ENCODE measurements at places on chromosomes 13 and 19.

- no peak for DNase-seq
Measured at GRCh38 chr13:25111585-25111956, 15.6 kb downstream of the PABPC3 start.

DNA sequence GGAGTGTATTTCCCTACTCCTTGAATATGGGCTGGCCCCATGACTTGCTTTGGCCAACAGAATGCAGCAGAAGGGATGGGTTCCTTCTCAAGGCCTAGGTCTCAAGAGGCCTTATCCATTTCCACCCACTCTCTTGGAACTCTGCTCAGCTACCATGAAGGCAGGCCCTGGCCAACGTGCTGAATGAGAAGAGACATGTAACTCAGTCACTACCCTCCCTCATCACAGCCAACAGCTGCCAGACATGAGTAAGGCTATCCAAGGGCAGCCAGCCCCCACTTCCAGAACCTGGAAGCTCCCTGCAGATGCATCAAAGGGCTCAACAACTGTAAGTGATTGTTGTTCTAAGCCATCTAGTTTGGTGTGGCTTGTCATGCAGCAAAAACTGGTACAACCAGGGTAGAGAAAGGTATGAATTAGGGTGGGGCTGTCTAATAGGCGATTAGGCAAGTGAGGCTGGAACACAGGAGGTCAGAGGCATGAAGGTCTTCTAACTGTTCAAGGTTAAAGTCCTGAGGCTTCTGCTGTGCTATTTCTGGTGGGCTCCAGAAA is 1.4 kb upstream of the RASL11A start:
- DNase-seq, result no peak

DNA sequence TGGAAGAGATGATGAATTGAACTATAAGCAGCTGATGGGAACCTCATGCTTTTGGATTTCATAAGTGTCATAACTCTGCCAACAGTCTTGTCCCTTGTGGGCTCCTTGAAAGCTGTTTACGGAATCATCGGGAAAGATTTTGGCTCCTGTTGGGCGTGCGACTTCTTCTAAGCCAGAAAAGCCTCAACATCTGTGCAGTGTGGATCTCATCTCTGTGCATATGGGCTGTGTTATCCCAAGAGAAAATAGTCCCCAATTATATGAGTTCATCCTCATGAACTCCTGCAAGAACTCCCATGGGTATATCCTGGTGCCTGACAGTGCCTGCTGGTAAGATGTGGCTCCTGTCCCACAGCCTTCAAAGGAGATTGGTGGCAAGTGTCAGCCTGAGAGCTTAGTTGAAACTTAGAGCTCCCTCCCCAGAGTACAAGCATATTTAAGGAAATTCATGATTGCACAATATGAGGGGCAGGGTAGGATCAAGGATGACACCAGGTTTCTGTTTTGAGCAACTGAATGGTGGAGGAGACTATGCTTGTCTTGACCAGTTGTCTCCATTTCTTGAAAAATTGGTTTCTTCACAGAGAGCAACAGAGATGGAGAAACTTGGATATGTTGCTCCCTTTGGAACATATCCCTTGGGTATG is 243.5 kb downstream of the ITGBL1 start:
- no peak for DNase-seq

- no peak for DNase-seq
Measured at GRCh38 chr19:44539991-44540390, 10.5 kb upstream of the CEACAM20 start.

DNA sequence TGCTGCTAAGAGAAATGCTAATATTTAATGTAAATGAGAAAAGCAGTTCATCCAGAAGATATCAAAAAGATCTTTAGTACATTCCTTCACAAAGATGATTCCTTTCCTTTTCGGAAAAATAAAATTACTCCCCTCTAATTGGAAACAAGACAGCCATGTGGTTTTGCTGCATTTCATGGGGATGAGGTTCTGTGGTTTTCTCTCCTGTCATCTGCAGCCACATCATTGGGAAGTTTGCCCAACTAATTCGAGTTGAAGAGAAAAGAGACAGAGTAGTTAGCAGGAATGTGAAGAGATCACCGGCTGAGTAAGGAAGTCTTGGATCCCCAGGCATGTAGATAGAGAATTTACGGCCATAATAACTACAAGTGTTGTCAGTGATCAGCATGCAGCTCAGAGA is 122.1 kb downstream of the CYSLTR2 start:
- DNase-seq, result no peak

GRCh38 chr19:51163257-51163656 is 21.2 kb downstream of the SIGLEC7 start:
- no peak for DNase-seq

DNA sequence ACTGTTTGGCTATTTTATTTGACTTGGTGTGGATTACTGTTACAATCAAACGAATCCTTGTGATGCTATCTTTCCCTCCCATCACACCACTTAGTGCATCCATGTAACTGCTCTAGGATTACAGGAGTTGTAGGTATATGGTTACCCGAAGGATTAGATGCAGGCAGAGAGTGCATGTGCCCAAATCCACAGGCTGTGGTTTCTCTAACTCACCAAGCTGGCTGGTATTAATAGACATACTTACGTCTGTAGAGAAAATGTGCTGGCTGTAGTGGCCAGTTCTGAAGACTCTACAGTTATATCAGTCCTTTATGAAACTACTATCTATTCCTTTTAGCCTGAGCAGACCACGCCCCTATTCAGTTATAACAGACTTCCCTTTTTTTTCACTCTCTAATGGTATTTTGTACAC is 1.1 kb upstream of the HMGB1 start:
- DNase-seq, result no peak

DNA sequence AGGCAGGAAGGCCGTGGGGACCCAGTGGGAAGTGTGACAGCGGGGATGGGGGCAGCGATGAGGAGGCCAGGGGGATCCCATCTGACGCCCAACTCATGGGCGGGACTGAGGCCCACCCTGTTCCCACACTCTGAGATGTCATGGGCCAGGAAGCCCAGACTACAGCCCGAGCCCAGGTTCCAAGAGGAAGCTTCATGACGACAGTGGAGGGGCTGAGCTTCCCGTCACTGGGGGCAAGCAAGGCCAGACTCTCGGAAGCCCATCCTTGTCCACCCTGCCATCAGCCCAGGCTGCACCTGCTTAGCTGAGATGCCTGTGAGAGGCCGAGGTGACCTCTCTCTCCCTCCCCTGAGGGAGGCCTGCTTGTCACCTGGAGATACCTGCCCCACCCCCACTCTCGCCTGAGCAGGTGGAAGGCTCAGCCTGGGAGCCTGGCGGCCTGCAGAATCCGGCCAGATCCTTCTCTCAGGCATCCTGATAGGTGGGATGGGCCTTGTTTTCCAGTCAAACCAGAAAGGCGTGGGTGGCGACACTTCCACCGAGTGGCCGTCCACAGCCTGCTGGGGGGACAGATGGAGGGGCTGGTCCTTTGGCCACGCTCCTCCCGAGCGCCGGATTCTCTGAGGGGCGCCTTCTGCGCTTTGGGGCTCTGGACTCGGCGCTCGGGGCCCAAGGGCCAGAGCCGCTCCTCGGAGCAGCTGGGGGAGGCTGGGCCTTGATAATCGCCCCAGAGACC is 4.8 kb downstream of the ZBTB7A start:
- DNase-seq, result no peak

- peak; percentile 38 for DNase-seq
Measured at GRCh38 chr19:3343619-3344502, 22.5 kb upstream of the NFIC start.

- no peak for DNase-seq
Measured at GRCh38 chr19:30731591-30731990, 359.4 kb downstream of the ZNF536 start.

- peak; percentile 79 for DNase-seq
Measured at GRCh38 chr19:50050406-50051227, 24.8 kb downstream of the ZNF473 start.

- DNase-seq, result no peak
Measured at GRCh38 chr13:50735071-50735470, 108.4 kb downstream of the DLEU7 start.

DNA sequence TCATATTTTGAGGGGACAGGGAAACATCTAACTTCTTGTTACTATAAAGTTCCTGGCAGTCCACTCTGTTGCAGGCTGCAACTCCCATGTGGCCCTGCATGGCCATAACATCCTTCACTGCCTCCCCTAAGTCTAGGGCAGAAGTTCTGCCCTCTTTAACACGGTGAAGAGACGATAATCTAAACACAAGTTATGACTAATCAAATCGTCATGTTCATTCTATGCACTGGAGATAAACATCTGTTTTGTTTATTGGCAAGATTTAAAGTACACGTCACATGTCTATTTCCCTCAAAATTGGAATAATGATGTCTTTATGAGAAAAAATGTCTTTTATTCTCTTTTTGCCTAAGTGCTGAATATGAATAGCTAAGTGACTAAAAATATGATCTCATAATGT is 1629.4 kb downstream of the PCDH9 start:
- DNase-seq, result no peak

- DNase-seq, result no peak
Measured at GRCh38 chr13:113207890-113208420, 514 bp downstream of the PCID2 start.

DNA sequence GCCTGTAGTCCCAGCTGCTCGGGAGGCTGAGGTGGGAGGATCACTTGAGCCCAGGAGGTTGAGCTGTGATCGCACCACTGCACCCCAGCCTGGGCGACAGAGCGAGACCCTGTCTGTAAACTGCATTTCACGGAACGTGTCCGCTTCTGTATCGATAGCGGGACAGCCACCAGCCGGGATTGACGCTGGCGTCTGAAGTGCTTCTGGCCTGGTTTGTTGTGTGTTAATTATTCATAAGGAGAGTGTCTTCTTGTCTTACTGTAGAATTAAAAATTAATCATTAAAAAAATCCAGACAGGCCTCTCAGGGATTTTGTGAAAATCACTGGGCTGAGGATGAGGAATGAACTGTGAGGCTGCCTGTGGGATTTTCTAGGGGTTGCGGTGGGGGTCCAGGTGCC is 16.2 kb upstream of the MISP start:
- no peak for DNase-seq

DNA sequence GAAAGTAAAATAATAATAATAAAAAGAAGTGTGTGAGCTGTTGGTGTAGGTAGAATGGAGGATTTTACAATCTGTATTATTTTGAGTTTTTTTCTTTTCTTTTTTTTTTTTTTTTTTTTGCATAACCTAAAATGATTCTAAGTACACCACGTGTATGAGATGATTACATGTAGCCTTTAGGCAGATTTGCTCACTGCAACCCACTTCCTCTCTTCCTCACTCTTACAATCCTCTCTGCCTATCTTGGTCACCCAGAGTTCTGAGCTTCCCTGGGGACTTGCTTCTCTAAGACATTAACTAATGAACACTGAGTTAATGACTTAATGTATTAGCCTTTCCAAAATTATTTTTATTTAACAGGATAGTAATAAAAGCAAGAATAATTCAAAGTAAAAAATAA is 1169.6 kb downstream of the EFNB2 start:
- DNase-seq, result no peak

- DNase-seq, result no peak
Measured at GRCh38 chr19:44799627-44800346, 9.1 kb upstream of the BCAM start.

DNA sequence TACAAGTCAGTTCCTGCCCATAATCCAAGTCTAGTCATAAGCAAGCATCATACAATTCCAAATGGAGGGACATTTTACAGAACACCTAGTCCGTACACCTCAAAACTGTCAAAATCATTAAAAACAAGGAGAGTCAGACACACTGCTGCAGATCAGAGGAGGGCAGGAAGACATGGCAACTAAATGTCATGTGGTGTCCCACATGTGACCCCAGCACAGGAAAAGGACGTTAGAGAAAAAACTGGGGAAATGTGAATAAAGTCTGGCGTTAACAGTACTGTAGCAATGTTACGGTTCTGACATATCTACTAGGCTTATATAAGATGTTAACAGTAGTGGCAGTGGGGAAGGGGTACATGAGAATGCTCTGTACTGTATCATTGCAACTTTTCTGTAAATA is 2.3 kb downstream of the ZSCAN5A start:
- no peak for DNase-seq

GRCh38 chr13:99636728-99637353 is 135.6 kb downstream of the TM9SF2 start:
- no peak for DNase-seq

DNA sequence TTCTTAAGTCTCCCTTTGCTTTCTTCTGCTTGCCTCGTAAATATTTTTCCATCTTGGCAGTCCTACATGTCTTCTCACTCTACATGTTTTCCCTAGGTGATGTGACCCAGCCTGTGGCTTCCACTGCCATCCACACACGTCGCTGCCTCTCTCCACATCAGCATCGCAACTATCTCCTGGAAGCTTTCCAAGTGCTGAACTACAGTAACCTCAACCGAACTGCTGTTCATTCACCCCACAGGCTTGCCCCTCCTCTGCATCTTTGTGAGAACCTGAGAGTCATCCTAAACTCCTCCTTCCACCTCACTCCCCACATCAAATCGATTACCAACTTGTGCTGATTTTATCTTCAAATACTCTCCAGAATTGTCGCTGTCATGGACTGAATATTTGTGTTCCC is 41.2 kb upstream of the USPL1 start:
- peak; percentile 69 for DNase-seq

DNA sequence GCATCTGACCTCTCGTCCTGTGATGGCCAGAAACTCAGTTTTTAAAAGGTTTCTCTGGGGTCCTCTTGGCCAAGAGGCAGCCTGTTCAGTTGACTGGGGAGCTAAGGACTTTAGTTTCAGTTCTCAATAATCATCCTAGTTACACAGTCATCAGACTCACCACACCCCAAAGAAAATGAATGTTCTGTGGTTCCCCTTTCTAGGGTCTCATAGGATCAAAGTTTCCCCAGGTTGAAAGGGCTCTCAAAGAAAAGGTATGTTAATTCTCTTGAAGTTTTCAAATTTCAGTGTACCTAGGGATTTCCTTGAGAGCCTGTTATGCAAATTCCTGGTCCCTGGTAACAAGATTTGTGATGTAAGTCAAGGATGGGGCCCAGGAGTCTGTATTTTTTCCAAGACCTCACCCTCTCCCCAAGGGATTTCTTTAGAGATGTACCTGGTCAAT is 94.9 kb downstream of the FAM216B start:
- no peak for DNase-seq

GRCh38 chr19:18385675-18386542 is at the start of gene GDF15:
TSS of gene GDF15 (plus strand) at chr19:18386158. CDS start at chr19:18386190, 32 bp downstream.
- DNase-seq, result peak; percentile 6

GRCh38 chr19:10286803-10287737 is at the start of gene ICAM4:
TSS of gene ICAM4 (plus strand) at chr19:10286955. CDS start at chr19:10287013, 58 bp downstream.
- DNase-seq, result no peak

DNA sequence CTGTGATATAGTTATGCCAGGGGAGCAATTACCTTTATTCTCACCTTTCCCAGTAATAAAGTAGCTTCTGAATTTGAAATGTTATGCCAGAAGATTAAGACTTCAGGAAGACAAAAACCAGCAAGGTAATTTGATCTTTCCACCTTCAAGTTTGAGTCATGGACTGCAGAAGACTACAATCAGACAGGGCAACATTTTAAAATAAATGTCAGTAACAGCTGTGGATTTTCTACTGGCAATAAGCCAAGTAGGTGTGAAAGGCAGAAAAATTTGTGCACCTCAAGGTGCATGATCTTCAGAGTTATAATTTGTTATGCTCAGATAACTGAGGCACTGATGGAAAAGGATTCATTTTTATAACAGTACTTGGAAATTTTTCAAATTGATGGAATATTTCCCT is 54.9 kb downstream of the SLITRK1 start:
- no peak for DNase-seq
